ENCODE measurements at places on chromosomes 5 and 9. TPM values are rescaled to one million over a fixed set of nuclear protein-coding genes. Genes with fewer than 3 reads are reported as not detected.

SH3TC2 gene
- 12.8 TPM for total RNA-seq

EQTN gene
- not detected for total RNA-seq

MOB3B gene
- total RNA-seq: 1.2 TPM

MCC gene
- 20.1 TPM for total RNA-seq

SLC27A6 gene
- 7.9 TPM for total RNA-seq

FAM151B gene
- total RNA-seq: 1.2 TPM

ACTBL2 gene
- total RNA-seq: 0.07 TPM

SMARCA2 gene
- total RNA-seq: 14.7 TPM

ADRB2 gene
- total RNA-seq: 0.25 TPM

GPBP1 gene
- total RNA-seq: 69.5 TPM

IL5 gene
- total RNA-seq: not detected

SOX30 gene
- 0.27 TPM for total RNA-seq

MARCHF3 gene
- total RNA-seq: 2.3 TPM

NTRK2 gene
- total RNA-seq: not detected

CCNG1 gene
- total RNA-seq: 176 TPM
